ENCODE measurements at places on chromosomes 1 and 21.

DNA sequence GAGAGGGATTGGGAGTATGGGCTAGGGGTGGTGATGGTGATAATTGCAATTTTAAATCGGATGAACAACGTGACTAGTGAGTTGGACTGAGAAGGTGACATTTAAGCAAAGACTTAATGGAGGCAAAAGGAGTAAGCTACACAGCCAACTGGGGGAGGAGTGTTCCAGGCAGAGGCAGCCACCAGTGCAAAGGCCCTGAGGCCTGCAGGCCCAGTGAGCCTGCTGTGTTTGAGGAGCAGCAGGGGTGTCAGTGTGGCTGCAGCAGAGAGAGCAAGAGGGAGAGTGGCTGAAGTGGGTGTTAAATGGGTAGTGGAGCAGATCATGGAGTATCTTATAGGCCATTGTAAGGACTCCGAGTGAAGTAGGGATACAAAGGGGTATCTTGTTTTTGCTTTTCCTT, 18.8 kb downstream of the MYOG start:
- no peak for DNase-seq

GRCh38 chr1:103142461-103142860, 34.1 kb upstream of the COL11A1 start:
- DNase-seq = no peak

GRCh38 chr1:11793819-11794218, 11.9 kb downstream of the MTHFR start:
- no peak for DNase-seq

GRCh38 chr1:183161391-183161790, 24.7 kb upstream of the LAMC2 start:
- DNase-seq = no peak

- DNase-seq = no peak
These were observed 64.9 kb downstream of the TMEM53 start for GRCh38 chr1:44609412-44609767.

GRCh38 chr1:65812065-65812464, 19.4 kb downstream of the PDE4B start:
- DNase-seq = peak; percentile 94

DNA sequence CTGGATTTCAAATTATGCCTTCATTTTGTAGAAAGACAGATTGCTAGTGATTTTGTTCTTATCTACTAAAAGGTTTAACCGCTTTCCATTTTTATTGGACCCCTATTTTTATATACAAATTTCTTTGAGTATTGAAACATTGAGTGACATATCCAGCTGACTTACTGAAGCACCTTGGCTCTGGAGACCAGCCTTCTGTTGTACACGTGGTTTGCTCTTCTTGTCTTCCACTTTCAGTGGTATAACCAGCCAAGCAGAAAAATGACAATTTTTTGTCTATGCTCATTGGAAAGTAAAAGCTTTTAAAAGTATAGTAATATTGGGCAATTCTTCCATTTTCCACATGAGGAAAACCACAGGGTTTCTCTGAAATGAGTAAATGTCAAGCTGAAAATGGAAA, 4.4 kb downstream of the F13B start:
- no peak for DNase-seq

GRCh38 chr1:5998051-5998905, 6.1 kb upstream of the NPHP4 start:
- DNase-seq = no peak

DNA sequence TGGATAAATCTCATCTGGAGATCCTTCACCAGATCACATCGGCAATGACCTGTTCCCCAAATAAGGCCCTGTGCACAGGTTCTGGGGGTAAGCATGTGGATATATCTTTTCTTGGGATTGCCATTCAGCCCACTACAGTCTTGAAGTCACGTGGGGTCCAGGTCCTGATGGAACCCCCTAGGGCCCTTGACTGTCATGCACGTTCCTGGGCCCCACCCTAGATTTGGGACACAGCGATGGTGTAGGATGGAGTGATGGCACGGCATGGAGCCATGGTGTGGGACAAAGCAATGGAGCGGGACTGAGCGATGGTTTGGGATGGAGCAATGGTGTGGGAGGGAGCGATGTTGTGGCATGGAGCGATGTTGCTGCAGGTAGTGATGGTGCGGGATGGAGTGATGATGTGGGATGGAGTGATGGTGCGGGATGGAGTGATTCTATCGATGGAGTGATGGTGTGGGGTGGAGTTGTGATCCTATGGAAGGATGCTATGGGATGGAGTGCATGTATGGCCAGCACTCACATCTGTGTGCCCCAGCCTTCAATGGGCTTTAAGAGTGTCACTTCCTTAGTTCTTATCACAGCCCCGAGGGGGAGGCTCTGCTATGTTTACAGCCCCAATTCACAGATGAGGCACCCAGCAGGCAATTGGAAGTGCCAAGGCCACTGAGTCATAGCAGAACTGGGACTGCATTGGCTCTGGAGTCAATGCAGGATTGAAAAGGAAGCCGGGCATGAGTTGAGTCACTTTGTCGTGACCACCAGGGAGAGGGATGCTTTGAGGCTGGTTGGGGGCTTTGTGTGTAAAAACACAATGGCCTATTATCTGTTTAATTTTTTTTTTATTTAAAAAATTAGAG, 97.0 kb upstream of the C1orf174 start:
- DNase-seq = no peak

GRCh38 chr1:81392526-81393226, 408.1 kb upstream of the ADGRL2 start:
- no peak for DNase-seq

- peak; percentile 61 for DNase-seq
These were observed 5.7 kb upstream of the ARID1A start for GRCh38 chr1:26690157-26690556.

DNA sequence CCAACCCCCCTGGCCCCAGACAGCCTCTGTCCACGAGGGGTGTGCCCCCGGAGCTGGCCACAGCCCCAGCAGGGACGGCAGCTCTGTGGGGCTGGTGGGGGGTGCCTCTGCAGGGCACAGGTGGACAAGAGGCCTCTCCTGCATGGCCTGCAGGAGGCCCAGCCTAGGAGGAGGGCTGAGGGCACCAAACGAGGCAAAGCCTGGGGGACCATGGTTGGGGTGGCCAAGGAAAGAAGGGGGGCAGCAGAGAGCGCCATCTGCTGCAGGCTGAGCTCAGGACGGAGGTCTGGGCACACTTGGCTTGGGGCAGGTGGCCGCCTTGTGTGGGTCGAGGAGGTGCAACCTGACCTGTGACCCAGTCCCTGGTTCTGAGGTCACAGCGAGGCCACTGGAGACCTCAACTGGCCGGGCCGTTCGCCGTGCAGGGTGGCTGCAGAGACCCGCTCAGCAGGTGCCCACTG, 27.3 kb downstream of the RRP1 start:
- no peak for DNase-seq

GRCh38 chr21:15367061-15367626, 302.3 kb upstream of the NRIP1 start:
- no peak for DNase-seq

DNA sequence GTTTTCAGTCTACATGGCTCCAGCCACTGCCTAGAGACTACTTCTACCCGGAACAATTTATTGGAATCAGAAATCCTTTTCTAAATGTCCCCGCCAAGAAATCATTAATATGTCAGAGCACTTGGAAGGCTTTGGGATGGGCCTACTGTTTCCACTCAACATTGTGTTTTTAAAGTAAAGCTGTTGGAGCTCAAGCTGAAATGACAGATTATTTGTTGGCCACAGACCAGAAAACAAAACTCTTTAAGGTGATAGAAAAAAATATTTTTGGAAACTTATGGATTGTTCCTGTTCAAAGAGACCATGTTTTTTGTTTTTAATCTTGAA, 496 bp downstream of the VPS45 start:
- no peak for DNase-seq

DNA sequence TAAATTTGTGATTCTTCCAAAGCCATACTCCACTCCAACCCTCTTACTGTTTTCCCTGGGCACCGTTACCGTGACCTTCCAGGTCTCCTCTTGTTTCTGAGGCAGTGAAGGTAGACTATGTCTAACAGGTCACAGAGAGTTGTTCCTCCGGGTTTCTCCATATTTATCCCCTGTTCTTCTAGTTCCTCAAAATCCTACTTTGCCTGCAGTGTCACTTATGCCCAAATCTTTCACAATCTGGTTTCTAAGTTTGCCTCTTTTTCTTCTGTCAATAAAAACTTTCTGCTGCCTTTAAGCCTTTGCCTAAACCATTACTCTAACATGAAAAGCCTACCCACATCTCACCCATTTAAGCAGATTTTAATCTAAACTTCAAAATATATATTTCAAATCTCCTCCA, 87.7 kb downstream of the C4BPA start:
- no peak for DNase-seq

DNA sequence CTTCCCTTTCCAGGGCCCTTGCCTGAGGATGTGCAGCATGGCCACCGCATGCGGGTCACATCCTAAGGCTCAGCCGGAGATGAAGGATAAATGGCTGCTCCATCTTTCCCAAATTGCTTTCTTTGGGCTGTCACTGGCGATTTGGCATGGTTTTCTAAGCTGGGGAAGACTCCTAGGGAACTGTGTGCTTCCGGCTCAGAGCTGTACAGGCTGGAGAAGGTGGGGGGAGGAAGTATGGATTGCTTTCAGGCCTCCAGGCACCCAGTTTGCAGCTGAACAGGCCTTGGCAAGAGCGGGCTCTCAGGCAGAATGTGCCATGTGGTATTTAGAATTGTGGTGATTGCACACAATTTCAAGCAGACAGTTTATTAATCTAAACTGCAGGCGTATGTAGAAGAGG, 48.9 kb downstream of the TMEM53 start:
- no peak for DNase-seq

DNA sequence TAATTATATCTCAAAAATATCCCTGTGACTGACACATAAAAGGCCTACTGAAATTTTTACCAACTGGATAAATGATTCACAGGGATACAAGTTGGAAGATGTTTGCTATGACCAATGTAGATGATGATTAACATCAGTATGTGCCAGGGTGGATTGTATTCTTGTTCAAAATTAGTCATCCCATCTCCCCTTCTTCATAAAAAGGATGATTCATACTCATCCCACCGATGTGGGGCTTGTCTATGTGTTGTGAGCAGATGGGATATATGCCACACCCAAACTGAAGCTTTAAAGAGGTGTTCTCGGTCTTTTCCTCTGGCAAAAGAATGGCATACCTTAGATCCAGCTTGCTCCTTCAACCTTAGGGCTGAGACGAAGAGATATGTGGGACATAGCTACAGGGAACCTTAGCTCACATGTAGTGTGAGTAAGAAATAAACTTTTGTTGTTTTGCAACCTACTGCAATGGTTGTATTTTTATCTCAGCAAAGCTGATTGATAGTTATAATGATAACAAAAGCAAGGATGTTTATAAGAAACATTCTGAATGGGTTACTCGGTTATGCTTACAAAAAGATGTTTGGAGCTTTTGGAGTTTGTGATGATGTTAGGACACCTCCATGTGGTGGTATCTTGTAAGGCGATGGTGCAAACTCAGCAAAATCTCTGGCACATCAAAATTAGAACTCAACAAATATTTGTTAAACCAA, 29.4 kb downstream of the SPATA17 start:
- DNase-seq = no peak

GRCh38 chr1:207923561-207923960, 12.6 kb upstream of the CD34 start:
- DNase-seq = no peak

- DNase-seq = no peak
These were observed 28.6 kb downstream of the TMEM53 start for GRCh38 chr1:44645476-44646244.

- no peak for DNase-seq
These were observed 244.3 kb downstream of the SLC45A1 start for GRCh38 chr1:8562222-8562621.

GRCh38 chr1:226131639-226132038, 54.9 kb downstream of the ACBD3 start:
- DNase-seq = no peak

GRCh38 chr1:32242341-32242851, 4.6 kb upstream of the FAM167B start:
- DNase-seq = no peak

DNA sequence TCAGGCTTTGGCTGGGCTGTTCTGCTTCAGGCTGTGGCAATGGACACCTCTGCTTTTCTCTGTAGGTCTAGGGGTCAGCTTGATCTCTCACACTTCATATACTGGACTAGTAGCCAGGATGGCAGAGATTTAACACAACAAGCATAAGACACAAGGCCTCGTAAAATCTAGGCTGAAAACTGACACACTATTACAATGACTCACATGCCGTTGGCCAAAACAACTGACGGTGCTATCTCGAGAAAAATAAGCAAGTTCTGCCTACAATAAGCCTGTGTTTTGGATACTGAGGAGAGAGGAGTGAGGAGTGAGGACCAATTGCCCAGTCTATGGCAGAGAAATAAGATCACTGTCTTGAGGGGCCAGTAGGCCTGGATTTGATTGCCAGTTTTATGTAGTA, 840.7 kb upstream of the ADAMTS5 start:
- no peak for DNase-seq
